ENCODE measurements at places on chromosomes 2 and 18.

DNA sequence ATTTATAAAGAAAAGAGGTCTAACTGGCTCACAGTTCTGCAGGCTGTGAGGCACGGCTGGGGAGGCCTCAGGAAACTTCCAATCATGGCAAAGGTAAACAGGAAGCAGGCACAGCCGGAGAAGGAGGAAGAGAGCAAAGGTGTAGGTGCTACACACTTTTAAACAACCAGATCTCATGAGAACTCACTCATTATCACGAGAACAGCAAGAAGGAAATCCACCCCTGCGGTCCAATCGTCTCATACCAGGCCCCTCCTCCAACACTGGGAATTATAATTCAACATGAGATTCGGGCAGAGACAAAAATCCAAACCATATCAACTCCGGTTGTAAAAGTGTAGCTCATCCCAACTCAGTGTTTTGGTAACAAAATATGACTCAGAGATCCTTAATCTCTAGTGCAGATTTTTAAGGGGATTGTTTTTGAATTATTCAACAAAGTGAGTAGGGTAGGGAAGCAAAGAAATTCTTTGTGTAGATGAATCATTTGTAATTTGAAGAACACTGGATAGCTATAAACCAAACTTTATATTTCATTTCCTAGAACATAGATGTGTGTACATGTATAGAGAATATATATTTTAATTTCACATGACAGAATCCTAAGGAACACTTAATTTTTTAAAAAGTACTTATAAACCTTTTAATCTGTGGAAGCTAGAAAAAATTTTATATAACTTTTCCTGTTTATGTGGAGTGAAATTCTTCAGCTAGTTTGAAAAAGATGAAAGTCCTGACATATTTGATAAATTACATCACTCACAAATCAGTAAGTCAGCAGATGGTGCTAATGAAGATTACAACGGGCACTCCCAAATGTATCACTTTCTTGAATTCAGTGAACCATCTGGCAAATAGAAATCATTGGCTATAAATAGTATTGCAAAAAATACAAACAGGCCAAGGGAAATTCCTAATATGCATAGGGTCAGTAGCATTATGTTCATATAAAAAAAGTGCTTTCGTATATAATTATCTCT, 130.1 kb downstream of the OLA1 start:
- DNase-seq: no peak

- DNase-seq: no peak
These were observed 8.8 kb upstream of the SIX2 start for GRCh38 chr2:45018023-45018422.

GRCh38 chr18:27175914-27176313, 9.2 kb downstream of the CHST9 start:
- peak; percentile 41 for DNase-seq

GRCh38 chr2:53075760-53076159, 691.8 kb upstream of the CHAC2 start:
- no peak for DNase-seq

- DNase-seq: no peak
These were observed 4.3 kb downstream of the IMPA2 start for GRCh38 chr18:11985586-11985985.

- no peak for DNase-seq
These were observed 12.8 kb upstream of the PPM1B start for GRCh38 chr2:44155666-44156446.

DNA sequence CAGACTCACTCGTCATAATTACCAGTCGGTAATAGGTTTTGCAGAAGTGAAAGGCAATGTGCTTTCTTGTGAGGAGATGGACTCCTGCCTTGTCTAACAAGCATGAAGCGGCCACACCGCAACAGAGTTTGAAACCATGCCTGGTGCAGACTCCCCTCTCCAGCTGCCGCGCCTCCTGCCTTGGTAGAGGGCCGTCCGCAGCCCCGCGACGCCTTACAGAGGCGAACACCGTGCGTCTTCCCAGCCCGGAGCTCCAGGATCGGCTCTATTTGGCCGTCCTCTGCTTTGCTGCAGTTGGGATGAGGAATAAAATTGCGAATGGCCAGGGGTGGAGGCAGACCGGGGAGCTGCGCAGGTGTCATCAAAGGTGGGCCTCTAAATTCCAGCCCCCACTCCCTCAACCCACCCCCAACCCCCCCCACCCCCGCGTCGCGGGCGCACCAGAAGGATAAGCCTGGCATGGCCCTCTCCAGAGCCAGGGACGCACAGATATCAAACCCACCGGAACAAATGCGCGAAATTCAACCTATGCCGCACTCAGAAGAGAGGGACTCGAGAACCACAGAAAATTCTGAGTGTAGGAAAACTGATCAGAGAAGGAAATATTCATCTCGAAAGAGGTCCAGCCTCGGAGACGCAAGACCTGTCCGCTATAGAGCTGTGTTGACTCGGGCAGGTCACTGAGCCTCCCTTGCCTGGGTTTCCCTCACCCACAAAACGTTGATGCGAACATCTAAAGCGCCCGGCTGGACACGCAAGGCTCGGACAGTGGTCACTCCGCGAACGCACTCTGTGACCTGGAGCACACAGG, 1.1 kb downstream of the TRABD2A start:
- DNase-seq: no peak

DNA sequence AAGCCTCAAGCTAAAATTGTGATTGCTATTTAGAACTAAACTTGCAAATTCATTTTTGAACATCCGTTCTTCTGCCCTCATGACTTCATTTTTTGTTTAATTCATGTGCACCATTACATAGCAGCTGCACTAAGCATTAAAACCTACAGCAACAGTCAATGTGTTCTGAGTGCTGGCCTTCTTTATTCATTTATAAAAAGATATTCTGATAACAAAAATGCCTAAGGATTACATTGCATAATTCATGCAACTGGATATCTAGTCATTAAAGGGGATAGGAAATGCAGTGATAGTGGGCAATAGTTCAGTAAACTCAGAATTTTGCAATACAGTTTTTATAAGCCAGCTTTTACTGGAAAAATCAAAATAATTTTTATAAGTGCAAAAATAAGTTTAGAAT, 294.4 kb upstream of the EPC2 start:
- DNase-seq: no peak

- DNase-seq: no peak
These were observed 92.6 kb downstream of the ITGB1BP1 start for GRCh38 chr2:9330612-9331270.

DNA sequence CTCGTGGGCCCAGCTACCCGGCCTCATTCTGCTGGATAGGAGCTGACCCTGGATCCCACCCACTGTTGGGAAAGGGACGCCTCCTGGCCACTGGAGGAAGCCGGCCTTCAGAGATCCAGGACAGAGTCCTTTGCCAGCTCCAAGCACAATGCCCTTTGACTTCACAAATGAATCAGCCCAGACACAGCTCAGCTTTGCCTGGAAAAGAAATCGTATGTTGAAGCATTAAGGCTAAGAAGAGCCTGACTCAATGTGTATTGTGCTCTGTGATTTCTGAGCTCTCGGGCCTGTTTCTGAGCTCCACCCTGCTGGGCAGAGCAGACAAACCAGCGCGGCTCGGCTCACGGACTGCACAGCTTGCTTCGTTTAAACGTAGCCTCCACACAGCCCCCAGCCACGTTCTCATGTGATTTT, 162.9 kb upstream of the APCDD1 start:
- DNase-seq: no peak

- no peak for DNase-seq
These were observed 94.6 kb upstream of the LGALSL start for GRCh38 chr2:64359171-64359891.

- DNase-seq: no peak
These were observed 275.8 kb downstream of the LNPK start for GRCh38 chr2:175726223-175726622.

DNA sequence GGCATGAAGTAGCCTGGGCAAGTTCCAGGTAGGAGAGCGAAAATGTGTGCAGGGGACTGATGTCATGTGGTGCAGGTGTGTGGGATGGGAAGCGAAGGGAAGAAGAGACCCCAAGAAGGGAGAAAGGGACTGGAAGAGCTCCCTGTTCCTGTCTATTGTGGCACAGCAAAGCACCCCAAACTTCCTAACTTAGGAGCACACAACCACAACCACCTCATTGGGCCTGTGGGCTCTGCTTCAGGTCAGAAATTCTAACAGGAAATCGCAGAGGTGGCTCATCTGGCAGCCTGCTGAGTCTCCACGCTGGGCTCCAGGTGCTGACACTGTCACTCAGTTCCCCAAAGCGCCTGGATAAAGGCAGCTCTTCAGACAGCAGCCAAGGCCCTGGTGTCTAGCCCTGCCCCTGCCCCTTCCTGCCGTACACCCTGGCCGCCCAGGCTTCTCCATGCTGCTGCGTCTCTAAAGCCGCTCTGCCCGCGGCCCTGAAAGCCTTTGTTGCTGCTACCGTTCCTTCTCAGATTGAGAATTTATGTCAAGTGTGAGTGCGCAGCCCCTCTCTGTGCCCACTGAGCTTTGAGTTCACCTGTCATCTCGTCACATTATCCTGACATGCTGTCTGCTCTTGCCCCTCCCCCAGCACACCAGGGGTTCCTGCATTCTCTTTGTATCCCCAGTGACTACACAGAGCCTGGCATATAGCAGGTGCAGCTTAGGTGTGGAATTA, 140.2 kb upstream of the BCL2L11 start:
- no peak for DNase-seq

- no peak for DNase-seq
These were observed 301.4 kb downstream of the GALR1 start for GRCh38 chr18:77551055-77551454.

DNA sequence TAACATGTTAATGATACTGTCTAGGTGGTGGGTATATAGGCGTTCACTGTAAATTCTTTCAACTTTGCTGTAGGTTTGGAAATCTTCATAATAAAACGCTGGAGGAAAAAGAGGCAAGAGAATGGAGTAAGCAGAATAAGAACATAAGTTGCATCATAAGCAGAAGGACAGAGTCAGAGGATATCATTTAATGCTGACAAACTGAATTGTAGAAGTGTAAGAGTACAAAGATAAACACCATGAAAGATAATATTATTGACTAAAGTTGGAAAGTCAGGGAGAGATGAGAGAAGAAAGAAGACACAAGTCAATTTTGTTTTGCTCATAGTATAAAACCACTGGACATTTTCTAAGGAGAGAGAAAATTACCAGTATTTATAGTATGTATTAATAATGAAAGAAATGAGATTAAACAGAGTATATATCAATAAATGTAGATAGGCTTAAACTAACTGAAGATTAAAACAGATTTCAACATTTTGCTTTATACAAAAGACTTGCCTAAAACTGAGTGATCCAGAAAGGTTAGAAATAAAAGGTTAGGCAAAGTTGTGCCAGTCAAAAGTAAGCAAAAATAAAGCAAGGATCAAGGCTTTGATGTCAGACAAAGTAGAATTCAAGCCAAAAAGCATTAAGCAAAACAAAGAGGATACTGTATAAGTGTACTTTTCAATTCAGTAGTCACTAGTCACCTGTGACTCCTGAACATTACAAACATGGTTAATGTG, 42.4 kb upstream of the VIT start:
- no peak for DNase-seq

GRCh38 chr2:88669482-88670214, 21.8 kb upstream of the RPIA start:
- no peak for DNase-seq

DNA sequence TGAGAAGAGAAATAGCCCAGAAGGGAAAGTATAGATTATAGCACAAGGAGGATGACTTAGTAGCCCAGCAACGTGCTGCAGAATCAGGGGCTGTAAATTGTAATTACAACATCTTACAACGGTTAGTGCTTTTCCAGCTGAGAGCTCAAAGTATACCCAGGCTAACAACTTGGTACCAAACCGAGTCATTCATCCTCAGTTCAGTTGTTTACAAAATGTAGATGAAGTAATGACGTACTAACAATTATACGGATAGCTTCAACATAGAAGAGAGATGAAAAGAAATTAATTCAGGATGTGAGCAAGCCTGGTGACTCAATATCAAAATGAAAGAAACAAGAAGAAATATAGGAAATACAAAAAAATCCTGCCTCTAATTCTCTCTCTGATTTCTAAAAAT, 99.2 kb downstream of the DYNAP start:
- no peak for DNase-seq

- DNase-seq: no peak
These were observed 498.2 kb downstream of the PTPRM start for GRCh38 chr18:8065284-8065683.

DNA sequence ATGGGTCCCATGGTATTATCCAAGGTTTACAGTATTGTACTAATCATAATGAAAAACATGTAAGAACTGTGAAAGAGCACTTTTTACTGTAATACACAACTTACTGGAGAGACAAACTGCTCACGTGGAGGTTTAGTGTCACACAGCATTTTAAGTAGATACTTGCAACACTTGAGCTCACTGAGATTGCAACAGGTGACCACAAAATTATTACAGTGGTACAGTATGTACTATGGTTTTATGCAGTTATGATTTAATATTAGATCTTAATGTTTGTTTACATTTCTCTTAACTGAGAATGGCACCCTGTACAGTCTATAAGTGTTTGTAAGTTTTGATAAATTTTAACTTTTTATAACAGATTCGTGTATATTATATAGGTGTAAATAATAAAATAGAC, 118.6 kb upstream of the SKOR2 start:
- DNase-seq: no peak

DNA sequence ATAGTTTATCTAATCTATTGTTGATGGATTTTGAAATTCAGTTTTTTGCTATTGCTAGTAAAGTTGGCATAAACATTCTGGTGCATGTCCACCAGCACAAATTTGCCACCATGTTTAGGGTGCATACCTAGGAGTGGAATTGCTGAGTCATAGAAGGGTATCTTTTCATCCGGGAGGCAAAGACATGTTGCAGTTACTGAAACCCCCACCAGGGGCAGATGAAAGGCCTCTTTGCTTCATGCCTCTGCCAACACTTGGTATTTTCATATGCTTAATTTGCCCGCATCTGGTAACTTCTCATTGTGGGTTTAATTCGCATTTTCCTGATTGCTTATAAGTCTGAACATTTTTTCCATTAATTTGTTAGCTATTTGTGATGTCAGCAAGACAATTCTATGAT, 8.2 kb downstream of the DCC start:
- no peak for DNase-seq

GRCh38 chr2:102895376-102895775, 133.5 kb downstream of the TMEM182 start:
- DNase-seq: no peak

GRCh38 chr2:120441744-120442471, 96.0 kb downstream of the INHBB start:
- DNase-seq: peak; percentile 43

- no peak for DNase-seq
These were observed at the start of gene OSR1 for GRCh38 chr2:19358242-19359020. TSS of gene OSR1 (minus strand) at chr2:19358623. CDS start at chr2:19353805, 4,818 bp downstream.

GRCh38 chr18:55289775-55290174, 298.2 kb downstream of the TCF4 start:
- DNase-seq: no peak
